Posterior cingulate gyrus (tissue), 11 donors: ENCODE measurements at places on chromosomes 6 and 20.

DNA sequence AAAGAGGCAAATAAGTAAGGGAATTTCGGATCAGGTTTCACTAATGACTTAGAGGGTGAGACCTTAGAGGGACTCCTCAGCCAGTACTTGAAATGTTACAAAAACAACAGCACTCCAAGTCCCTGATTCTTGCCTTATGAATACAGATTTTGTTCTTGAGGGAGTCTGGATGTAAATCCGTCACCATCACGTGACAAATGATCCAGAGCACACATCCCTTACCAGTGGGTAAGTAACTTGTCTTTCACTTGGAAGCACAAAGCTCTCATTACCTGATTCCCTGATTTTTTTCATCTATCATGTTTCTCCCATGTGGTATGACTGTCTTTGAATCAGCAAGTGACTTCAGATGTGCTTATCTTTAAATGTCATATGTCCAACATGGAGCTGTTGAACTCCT is 595.3 kb upstream of the POU3F2 start:
- no peak for DNase-seq

DNA sequence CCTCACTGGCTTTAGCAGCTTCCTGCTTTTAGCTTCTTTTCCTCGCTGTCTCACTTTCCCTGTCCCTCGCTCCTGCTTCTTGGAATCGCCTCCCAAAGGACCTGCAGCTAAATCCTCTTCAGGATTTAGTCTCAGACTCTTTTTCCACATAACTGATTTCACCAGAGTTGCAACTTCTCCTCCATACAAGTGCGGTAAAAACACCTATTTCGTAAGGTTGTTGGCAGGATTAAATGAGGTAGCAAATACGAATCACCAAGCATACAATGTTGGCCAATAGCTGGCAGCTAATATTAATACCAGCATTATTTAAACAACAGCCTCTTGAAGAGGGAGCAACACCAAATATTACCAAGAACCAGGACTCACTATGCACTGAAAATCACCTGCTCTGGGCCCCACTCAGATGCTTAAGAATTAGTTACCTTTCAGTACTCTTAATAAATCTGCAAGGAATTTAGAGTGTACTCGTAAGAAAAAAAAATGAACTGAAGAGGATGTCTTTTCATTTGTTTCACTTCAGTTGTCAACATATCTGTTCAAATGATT is 123.0 kb downstream of the DTNBP1 start:
- no peak for DNase-seq

DNA sequence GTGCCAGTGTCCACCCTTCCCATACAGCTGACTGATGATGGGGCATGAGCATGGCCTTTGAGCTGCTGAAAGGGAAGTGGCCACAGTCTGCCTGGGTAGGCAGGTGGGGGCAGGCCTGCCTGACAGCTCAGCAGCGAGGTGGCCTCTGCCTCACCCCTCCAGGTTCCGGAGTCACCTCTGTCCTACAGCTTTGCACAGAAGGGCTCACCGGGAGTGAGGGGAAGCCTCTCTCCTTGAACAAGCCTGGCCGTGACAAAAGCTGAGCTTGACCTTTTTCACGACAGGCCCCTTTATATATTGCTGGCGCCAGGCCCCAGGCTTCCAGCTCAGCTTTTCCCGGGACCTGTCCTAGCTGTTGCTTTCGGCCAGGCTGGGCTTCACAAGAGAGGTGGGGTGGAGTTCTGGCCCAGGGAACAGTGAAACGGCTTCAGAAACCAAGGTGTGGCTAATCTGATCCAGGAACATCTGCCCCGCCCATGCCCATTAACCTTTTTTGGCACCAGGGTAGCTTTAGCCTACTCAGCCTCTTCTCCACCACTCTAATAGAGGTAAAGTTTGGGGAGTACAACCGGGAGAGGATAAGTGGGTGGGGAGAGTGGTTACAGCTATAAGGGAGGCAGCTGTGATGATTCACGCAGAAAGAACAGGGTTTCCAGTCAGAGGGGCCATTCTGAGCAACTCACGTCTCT is 42.9 kb downstream of the C6orf132 start:
- DNase-seq, result peak; percentile 41

DNA sequence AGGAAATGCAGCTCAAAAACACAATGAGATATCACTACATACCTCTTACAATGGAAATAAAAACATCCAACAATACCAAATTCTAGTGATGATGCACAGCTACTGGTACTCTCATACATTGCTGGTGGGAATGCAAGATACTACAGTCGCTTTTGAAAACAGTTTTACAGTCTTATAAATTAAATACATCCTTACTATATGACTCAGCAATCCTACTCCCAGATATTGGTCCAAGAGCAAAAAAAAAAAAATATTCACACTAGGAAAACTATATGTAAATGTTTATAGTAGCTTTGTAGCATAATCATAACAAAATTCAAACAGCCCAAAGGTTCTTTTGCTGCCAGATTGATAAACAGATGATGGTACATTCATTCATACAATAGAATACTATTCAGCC is 217.4 kb upstream of the FAM83B start:
- no peak for DNase-seq

- DNase-seq, result no peak
Measured at GRCh38 chr20:32362901-32363364, 4.8 kb downstream of the ASXL1 start.

- DNase-seq, result no peak
Measured at GRCh38 chr20:43925801-43926200, 11.1 kb downstream of the TOX2 start.

DNA sequence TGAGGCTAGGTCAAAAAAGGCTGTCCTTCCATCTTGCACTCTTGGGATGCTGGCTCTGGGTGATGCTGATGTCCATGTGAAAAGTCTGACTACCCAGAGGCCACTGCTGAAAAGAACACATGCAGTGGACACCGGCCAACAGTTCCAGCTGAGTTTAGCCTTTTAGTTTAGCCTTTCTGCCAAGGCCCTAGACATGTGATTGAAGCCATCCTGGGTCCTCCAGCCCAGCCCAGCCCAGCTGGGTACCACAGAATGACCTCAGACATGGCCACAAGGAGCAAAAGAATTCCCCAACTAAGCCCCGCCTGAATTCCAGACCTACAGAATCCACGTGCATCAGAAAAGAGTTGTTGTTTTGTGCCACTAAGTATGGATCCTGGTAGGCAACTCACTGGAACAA is 17.4 kb downstream of the PIGT start:
- DNase-seq, result peak; percentile 77

DNA sequence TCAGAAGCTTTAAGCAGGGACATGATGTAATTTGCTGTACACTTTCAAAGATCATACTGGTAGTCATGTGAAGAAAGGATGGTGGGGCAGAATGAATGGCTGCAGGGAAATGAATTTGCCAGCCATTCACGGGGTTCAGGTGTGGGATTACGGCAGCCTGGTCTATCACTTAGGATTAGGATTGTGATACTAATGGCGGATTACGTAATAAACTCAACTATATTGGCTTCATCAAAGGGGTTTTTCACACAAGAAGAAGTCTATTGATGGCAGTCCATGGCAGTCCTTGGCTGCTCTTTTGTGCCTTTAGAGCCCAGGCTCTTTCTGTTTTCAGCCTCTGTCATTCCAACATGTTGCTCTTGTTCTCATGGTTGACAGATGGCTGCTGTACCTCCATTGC is 12.6 kb upstream of the EEF1E1 start:
- no peak for DNase-seq

DNA sequence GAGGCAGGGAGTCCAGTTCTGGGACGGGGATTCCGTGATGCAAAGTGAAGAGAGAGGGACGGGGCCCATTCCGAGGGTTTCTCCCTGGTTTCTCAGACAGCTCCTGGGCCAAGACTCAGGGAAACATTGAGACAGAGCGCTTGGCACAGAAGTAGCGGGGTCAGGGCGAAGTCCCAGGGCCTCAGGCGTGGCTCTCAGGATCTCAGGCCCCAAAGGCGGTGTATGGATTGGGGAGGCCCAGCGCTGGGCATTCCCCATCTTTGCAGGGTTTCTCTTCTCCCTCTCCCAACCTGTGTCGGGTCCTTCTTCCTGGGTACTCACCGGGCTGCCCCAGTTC is 35.9 kb upstream of the HLA-G start:
- no peak for DNase-seq

GRCh38 chr20:60052322-60052721 is 94.1 kb downstream of the CDH26 start:
- no peak for DNase-seq

- DNase-seq, result no peak
Measured at GRCh38 chr6:19759117-19759880, 77.9 kb upstream of the ID4 start.

GRCh38 chr6:2861822-2862164 is 20.1 kb upstream of the SERPINB1 start:
- DNase-seq, result no peak

DNA sequence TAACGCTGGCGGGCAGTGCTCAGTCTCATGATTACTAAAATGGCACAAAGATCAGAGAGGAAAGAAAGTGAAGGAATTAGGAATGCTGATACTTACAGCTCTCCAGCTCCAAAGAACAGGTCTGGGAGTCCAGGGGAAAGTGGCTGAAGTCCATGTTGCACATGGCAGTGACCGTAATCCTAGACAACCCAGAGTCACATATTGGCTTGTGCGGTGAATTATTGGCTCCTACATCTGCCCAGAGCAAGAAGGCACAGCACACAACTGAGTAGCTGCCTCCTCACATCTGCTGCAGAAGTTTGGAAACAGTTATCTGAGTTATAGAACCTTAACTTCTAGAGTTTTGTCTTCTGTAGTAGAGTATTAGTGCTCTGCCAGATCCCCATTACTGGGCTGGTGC is 47.2 kb downstream of the GABRR2 start:
- no peak for DNase-seq

DNA sequence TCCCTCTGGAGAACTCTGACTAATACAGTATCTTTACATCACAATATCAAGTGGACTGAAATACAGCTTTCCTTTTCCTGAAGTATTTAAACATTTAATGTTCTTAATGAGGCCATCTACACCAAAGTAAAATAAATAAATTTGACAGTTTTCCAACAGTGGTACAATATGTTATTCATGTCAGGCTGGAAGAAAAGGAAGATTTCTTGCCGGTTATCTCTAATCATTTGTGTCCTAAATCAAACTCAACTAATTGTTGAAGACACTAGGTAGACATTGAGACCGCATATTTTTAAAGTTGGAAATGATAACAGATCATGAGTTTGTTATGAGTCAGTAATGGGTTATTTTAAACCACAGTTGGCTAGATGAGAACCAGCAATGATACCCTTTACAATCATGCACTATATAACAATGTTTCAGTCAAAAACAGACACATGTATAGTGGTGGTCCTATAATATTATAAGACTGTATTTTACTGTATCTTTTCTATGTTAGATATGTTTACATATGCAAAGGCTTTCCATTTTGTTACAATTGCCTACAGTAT is 241.6 kb downstream of the LMBRD1 start:
- no peak for DNase-seq

- DNase-seq, result no peak
Measured at GRCh38 chr6:31356216-31356945, 598 bp downstream of the HLA-B start.

- DNase-seq, result no peak
Measured at GRCh38 chr20:49966861-49967260, 15.9 kb upstream of the SNAI1 start.

GRCh38 chr20:34475979-34476736 is 40.1 kb upstream of the DYNLRB1 start:
- no peak for DNase-seq

DNA sequence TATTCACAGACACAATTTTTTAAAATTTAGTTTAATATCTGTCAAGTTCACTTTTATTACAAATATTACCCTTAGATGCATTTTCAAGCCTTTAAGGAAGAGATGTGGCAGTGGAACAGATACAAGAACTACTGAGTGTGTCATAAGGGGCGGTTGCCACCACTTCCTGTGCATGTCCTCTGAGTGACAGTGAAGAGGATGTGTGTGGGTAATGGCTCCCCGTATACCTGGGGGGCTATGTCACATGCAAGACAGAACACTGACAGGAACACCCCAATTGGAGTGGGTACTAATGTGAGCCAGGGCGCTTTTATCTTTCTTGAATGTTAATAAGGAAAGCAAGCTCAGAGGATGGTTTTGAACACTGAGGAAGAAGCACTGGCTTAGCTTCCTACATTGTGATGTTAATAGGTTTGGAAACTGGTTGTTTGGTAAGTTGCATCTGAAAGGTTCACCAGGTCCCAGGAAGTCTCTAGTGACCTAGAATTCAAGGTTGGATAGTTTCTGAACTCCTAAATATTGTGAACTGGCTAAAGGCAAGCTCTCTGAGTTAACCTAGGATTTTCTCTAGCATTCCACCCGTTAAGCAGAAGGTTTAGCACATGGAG is 83.4 kb upstream of the ASF1A start:
- no peak for DNase-seq

GRCh38 chr6:136129365-136129764 is 120.7 kb downstream of the MTFR2 start:
- DNase-seq, result no peak

GRCh38 chr20:37218976-37219375 is 39.6 kb upstream of the MROH8 start:
- no peak for DNase-seq

DNA sequence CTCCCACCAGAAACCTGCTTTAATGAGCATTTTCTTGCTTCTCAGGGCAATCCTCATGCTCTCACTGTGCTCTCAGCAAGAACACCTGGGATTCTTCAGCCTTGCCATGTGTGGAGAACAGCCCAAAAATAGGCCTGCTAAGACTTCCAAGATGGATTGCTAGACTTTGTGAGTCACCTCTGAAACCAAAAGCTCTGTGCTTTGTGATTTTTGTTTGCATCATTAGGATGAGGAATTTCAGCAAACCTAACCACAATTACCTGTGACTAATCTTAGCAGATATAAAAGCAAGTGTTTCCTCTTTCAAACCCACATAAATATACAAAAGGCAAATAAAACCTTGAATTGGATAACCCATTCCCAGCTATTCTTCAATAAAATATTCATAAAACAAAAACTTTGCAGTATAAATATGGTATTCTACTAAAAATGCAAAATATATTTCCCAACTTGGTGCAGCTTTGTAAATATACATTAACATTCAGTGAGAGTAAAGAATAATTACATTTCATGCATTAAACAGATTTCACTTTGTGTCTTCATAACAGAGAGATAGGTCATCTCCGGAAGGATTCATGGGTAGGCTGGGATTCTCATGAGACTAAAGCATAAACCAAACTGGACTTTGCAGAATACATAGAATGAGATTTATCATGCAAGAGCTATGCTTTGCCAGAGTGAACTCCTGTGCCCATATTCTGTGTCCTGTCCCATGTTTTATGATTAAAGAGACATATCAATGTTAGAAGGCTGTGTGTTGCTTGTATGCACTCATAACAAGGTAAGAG is 33.5 kb downstream of the TPBG start:
- DNase-seq, result no peak

- DNase-seq, result no peak
Measured at GRCh38 chr20:5608442-5609161, 141.6 kb upstream of the SHLD1 start.

GRCh38 chr6:20811109-20811761 is 277.0 kb downstream of the CDKAL1 start:
- DNase-seq, result no peak

- no peak for DNase-seq
Measured at GRCh38 chr6:119277052-119277451, 72.5 kb downstream of the MAN1A1 start.
